ENCODE measurements at places on chromosomes 5 and 9. TPM values are rescaled to one million over a fixed set of nuclear protein-coding genes. Genes with fewer than 3 reads are reported as not detected.
A peak's percentile ranks its signal among the peaks of the same experiment; 100 is the strongest.

TRIM36 gene
- total RNA-seq = not detected

GRCh38 chr9:85508616-85509015 lies 233.1 kb downstream of the AGTPBP1 start:
- DNase-seq = no peak

C9orf153 gene
- 0.27 TPM for total RNA-seq

- no peak for DNase-seq
Observed at GRCh38 chr9:75438716-75439115, 350.4 kb downstream of the OSTF1 start.

- DNase-seq = no peak
Observed at GRCh38 chr5:38434966-38435705, 121.3 kb downstream of the LIFR start.

SPATA6L gene
- total RNA-seq = 2.3 TPM

GRCh38 chr9:90368241-90368640 lies 274.4 kb downstream of the DIRAS2 start:
- DNase-seq = no peak

ANXA1 gene
- total RNA-seq = not detected

GRCh38 chr9:37200433-37201005 lies 80.1 kb downstream of the ZCCHC7 start:
- no peak for DNase-seq

DNA sequence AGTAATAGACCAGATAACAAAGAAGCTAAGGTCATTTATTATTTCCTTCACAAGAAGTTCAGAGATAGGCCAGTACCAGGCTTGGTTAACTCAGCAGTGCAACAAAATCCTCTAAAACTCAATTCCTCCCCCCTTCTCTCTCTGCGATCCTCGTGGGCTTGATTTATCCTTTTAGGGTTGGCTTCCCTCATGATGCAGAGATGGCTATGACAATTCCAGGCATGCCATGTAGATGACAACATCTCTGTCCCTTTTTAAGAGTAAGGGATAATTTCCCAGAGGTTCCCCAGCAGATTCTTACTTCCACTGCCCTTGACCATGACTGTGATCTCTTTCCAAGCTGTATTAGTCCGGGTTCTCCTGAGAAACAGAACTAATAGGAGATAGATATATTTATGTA lies 28.7 kb upstream of the DAP start:
- DNase-seq = no peak

PFN3 gene
- total RNA-seq = not detected

- DNase-seq = no peak
Observed at GRCh38 chr9:87214991-87215390, 267.7 kb upstream of the GAS1 start.

MCIDAS gene
- not detected for total RNA-seq

DNA sequence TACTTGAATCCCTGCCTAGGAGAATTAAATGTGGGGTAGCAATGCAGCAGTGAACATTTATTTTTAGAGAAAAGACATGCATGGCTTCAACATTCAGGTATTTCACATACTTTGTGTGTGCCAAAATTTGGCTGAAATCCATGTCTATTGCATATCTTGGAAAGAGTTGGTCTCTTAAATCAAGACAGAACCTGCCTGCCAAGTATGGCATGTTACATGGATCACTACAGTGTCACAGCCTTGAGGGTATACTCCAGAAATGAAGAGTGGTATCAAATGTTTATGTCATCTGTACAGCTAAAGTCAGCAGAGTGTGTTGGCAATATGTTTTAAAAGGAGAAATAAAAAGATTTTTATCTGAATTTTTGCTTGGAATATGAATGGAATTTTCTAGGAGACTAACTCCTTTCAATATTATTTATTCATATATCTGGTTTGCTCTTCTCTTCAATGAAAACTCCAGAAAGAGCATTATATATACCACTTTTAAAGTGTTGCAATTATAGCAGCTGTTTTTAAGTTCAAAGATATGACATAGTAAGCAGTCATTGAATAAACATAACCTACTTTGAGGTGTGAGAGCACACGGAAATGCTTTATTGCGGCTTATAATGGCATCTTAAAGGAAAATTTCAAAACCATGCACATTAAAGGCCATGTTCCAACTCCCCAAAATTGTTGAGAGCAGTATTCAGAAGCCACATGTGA lies 95.4 kb upstream of the MINAR2 start:
- DNase-seq = no peak

- no peak for DNase-seq
Observed at GRCh38 chr5:137800700-137801411, 46.7 kb upstream of the HNRNPA0 start.

DNA sequence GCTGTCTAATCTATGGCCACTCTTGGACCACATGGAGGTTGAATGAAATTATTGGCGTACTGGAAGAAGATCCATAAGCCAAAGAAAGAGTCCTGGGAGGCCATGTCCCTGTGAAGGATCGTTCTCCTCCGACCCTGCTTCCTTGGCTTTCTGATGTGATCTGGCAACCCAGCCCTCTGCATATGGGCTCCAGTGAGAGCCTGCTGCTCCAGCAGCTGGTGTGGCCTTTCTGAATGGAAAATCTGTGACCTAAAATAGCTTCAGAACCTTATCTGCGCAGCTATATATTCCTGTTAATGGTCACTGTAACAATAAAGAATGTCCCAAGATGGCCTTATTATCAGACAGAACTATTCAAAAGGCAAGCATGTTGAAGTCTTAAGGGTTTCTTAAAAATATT lies 40.2 kb upstream of the PHF2 start:
- DNase-seq = no peak

PCDHA4 gene
- not detected for total RNA-seq

- no peak for DNase-seq
Observed at GRCh38 chr5:143664623-143665022, 147.3 kb upstream of the HMHB1 start.

DNA sequence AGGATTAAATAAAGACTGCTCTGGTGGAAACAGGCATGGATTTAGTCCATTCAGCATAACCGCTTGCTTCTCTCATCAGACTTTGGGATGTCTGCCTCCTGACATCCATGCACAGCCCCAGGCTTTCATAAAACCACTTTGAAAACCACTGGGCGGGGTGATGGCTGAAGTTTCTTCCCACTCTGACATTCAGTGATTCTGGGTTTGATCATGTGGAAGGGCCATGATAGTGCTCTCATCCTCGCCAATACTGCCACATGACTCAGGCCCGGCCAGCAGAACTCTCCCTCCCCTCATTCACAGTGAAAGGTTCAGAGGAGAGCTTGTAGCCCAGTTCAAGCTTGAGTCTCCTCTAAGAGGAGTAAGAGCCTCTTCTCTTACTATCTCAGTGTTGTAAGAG lies 29.6 kb upstream of the GLRA1 start:
- DNase-seq = no peak

DNA sequence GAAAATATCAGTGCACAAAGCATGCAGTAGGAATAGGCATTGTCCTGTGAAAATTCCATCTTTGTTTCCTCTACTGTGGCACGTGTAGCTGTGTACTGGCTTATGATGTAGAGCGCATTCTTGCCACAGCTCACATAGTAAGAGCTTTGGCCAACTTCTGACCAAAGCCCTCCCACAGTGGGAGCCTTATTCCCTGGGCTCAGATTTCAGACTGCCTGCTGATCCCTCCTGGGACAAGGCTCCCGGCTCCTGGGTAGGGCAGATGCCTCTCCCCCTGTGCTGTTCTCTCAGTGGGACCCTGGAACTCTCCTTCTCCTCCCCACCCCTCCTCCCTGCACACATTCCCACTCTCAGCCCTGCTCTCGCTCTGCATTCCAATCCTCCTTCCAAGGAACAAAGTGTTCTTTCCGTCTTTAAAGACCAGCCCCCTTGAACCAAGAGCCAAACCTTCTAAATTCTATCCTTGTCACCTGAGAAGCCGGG lies 17.5 kb downstream of the LCP2 start:
- no peak for DNase-seq

GRCh38 chr9:127545196-127546124 lies 66.6 kb upstream of the STXBP1 start:
- DNase-seq = no peak

- no peak for DNase-seq
Observed at GRCh38 chr9:96160866-96161265, 141.1 kb downstream of the HSD17B3 start.

KIF12 gene
- total RNA-seq = not detected

FGF10 gene
- not detected for total RNA-seq

IL4 gene
- not detected for total RNA-seq

DNA sequence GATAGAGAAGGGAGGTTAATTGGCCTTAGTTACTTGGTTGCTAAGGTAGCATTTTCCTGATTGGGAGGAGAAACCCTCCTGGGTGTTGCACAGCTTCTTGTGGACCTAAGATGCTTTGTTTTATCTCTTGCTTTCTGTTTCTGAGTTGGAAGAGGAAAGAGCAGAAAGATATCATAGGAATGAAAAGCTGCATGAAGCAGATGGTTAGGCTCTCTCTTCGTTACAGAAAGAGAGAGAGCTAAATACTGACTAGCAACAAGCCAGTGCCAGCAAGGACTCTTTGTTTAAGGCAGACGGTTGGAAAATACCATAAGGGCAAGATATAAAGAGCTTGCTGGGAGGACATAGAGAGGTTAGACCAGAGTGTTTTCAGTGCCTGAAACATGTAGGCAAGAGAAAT lies 103.1 kb downstream of the ATG10 start:
- DNase-seq = no peak

SPINK6 gene
- not detected for total RNA-seq

GRCh38 chr5:50440651-50441492 lies at the start of gene EMB:
TSS of gene EMB (minus strand) at chr5:50441288. CDS start at chr5:50441151, 137 bp downstream.
- DNase-seq = peak; percentile 93

GRCh38 chr5:89673019-89673418 lies 736.5 kb downstream of the CETN3 start:
- no peak for DNase-seq

DNA sequence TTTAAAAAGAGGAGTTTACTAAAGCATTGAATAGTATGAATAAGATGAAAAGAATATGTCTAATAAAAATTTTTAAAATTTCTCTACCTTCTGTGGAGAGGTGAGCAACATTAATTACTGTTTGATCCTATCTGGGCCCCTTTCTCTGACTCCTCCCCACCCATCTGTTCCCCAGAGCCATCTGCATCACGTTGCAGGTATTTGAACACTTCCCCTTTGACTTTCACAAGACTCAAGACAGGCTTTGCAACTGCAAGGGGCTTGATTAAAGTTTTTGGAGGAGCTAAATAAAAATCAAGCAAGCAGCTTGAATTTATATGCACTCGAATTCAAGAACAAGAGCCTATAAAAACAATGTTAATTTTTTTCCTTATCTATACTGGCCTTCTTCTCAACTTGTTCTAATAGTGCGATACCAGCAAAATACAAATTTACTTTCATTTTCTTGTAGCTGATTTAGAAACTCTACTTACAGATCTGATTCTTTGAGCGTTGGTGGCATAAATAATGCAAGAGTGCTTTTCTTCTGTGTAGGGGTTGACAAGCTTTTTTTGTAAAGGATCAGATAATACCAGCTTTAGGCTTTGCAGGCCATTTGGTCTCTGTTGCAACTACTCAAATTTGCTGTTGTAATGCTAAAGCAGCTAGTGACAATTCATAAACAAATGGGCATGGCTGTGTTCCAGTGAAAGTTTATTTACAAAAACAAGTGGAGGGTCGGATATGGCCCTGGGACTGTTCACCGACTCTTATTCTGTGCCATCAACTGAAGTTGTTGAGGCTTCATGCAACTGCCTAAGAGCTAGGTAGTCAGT lies 21.2 kb downstream of the TXNDC8 start:
- peak; percentile 41 for DNase-seq

CAMK2A gene
- not detected for total RNA-seq

- DNase-seq = no peak
Observed at GRCh38 chr5:150510460-150511263, 2.7 kb downstream of the NDST1 start.

HOMER1 gene
- 13.9 TPM for total RNA-seq

DNA sequence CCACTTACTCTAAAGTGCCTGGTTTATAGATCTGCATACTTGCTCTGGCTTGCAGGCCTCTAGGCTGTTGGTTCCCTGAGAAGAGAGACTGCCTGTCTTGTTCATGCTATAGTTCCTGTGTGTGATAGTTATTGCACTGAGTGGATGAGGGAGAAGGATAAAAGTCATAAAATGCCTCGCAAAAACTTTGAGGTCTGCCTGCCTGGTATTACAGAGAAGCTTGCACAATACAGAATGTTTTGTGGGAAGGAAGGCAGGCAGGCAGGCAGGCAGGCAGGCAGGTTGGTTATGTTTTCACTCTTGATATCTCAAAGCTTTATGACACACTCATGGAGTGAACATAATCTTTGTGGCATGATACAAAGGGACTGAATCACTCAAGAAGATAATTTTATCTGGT lies 287.1 kb downstream of the SLIT3 start:
- DNase-seq = no peak

GRCh38 chr9:22528485-22528884 lies 81.9 kb downstream of the DMRTA1 start:
- peak; percentile 77 for DNase-seq

LAMC3 gene
- total RNA-seq = 2.2 TPM

DNA sequence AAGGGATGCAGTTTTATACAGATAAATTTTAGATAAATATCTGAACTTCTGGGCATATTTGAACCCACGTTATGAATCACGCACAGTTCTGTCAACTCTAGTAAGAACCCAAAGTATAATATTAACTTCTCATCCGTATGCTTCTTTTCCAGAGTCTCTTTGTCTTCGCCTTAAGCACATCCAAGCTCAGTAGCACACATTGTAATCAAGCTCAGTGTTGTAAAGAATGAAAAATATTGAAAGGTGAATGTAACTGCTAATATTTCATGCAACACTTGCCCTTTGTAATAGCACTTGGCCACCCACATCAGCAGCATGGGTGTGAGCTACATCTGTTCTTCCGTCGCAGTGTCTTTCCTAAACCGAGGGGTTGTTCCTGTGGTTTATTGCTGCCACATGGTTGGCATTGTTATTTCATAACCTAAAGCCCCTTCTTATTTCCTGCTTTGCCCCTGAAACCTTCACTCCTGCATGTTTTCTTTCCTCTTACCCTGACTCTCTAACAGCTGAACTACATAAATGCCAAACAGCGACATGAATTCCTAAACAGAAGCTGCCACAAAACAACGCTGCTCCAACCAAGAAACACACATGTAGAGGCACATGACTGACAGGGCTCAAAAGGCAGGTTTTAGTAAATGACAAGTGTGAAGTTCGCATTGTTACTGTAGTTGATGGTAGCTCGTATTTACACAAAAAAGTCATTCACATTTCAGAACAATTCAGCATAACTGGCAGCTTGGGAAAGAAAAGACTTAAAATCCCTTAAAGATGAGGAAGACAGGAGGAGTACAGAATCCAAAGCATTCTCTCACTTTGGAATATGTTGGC lies 190.1 kb upstream of the MEF2C start:
- no peak for DNase-seq

- DNase-seq = peak; percentile 61
Observed at GRCh38 chr5:157471709-157472108, 11.7 kb downstream of the NIPAL4 start.

FAXDC2 gene
- 0.28 TPM for total RNA-seq

DNA sequence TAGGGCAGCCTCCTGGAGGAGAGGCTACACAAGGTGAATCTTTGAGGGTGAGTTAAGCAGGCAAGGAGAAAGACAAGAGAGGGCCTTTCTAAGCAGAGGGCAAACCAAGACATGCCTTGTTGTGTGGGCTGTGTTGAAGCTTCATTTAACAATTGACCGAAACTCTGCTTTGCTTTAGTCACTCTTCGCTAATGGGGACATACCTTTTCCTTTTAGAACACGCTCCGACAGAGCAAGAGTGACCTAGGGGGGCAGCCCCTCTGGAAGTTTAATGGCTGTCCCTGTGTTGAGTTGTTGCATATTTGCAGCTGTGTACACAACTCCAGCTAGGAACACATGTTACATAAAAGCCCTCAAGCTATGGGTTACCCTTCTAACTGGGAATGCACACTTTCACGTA lies 218.1 kb upstream of the WWC1 start:
- DNase-seq = no peak
